ENCODE measurements at places on chromosomes 7 and 10.
A peak's percentile ranks its signal among the peaks of the same experiment; 100 is the strongest.

DNA sequence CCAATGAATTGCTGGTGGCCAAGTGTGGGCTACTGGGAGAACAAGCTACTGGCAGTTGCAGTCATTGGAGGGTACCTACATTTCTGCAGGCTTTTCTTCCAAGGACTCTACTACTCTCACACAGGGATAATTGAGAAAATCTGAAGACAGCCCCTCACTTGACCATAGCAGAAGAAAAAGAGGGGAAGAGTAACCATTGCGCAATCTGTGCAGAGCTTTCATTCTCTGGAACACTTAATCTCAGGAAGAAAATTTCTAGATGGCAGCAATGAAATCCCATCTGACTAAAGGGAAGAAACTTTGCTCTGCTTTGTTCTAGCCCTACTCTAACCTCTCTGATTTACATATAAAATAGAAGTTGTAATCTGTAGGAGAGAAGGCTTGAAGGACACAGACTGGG, 1239.6 kb upstream of the SORCS1 start:
- no peak for DNase-seq

DNA sequence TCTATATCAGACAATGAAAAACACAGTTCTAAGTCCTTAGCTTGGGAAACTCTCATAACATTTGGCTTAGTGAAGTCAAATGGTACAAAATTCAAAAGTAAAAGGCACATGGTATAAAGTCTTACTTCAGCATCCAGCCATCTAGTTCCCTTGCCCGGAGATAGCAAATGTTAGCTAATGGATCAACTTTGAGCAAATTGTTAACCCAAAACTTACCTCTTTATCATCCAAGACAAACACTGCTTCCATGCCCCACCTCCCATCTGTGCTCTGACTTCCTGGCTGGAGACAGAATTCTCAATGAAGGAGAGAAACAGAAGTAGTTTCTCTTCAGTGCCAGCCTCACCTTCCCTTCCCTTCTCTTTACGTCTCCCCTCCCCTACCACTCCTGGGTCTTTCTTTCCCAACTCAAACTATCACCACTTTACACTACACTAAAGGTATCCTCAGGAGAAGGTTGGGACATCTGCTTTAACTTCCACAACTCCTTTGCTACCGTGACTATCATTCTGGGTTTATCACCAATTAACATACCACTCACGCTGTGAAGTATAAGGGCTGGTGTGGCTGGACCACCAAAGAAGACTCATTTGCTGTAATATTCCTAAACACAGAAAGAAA, 21.2 kb upstream of the ZNRF2 start:
- DNase-seq: no peak

- no peak for DNase-seq
These were observed 686.3 kb downstream of the XPNPEP1 start for GRCh38 chr10:109237050-109237449.

DNA sequence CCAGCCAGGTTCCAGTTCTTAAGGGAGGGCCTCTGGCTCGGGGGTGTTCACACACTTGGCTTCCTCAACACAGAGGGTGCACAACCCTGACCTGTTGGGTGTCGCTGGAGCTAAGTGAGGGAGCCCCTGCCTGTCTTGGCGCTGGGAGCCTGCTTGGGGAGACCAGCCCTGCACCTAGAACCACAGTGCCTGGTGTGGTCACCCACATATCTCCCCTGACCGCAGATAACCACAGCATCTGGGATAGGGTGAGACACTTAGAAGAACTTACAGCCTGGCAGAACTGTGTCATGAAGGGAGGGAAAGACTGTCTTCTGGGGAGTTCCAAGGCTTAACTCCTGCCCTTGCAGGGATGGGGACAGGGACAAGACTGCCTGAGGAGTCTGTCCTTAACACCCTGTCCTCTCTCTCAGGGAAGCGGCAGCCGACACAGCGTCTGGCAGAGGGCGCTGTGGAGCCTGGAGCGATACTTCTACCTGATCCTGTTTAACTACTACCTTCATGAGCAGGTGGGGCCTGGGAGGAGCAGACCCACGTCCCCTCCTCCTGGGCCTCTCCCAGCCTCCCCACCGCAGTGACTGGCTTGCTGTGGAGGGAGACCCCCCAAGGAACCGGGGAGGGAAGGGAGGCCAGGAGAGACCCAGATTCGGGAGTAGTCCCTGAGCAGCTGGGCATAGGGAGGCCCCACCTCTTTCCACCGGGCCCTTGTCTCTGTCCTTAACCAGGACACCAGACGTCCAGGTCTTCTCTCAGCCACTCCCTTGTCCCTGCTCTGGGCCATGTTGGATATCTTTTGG, 59.0 kb downstream of the PALD1 start:
- DNase-seq: peak; percentile 17

- no peak for DNase-seq
These were observed 364.2 kb downstream of the AUTS2 start for GRCh38 chr7:69962186-69963065.

GRCh38 chr7:36919738-36920137, 195.4 kb upstream of the AOAH start:
- no peak for DNase-seq

GRCh38 chr10:112071596-112072133, 111.9 kb downstream of the GPAM start:
- DNase-seq: no peak

DNA sequence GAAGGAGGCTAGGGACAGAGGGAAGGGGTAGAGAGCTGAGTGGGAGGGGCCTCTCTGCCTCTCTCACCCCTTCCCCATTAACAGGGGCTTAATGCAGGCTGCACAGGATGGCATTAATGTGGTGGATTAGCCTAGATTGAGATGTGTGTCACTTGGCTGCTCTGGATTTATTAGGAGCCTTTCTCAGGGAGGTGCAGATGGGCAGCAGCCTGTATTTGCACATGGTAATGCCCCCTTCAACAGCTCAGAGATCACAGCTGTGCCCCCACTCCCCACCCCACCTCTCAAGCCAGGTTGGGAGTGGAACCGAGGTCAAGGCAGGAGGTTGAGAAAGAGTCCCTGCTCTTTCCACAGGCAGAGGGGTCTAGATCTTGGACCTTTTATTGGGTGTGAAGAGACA, 7.3 kb downstream of the PITX3 start:
- no peak for DNase-seq

GRCh38 chr10:6473430-6473829, 106.6 kb downstream of the PRKCQ start:
- DNase-seq: peak; percentile 32

Measured in stimulated activated CD4-positive, alpha-beta T cell treated with anti-CD3 and anti-CD28 coated beads, Interleukin-4, amount 100 ng/mL, for 48 hours (primary cell).